Stimulated activated naive CD8-positive, alpha-beta T cell treated with anti-CD3 and anti-CD28 coated beads, Interleukin-15, Interleukin-2, amounts not matched to agents 100 U/mL and 50 U/mL, for 24 hours (primary cell): ENCODE measurements at places on chromosomes 6 and 20.

- DNase-seq: no peak
These were observed 144.5 kb upstream of the DST start for GRCh38 chr6:56787209-56787608.

DNA sequence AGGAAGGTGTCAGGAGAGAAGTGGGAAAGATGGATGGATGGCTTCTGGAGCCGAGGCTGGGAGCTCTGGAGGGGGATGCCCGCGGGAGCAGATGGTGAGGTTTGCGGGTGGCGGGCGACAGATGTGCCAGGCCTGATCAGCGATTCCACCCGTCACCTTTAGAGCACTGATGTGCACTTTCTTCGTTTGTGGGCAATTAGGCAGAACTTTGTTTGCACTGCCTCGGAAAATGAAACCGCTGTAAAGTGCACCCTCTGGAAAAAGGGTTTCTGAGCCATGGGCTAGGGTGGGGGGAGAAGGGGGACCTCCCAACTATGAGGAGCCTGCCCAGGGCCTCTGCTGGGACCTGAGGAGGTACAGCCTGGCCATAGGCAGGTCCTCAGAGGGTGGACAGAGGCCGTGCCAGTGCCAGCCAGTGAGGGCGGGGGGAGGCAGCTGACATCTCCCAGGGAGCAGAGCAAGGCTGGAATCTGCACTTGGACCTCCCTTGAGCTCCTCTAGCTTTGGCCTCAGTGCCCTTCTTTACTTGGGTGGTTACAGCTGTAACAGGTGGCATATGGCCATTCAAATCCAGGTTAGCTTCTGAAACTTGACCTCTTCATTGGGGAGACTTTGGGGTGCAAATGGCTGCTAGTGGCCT is 58.7 kb downstream of the CD40 start:
- no peak for DNase-seq

- no peak for DNase-seq
These were observed 2.3 kb downstream of the FERMT1 start for GRCh38 chr20:6120491-6120988.

- no peak for DNase-seq
These were observed 220.9 kb downstream of the HACE1 start for GRCh38 chr6:104638841-104639290.

DNA sequence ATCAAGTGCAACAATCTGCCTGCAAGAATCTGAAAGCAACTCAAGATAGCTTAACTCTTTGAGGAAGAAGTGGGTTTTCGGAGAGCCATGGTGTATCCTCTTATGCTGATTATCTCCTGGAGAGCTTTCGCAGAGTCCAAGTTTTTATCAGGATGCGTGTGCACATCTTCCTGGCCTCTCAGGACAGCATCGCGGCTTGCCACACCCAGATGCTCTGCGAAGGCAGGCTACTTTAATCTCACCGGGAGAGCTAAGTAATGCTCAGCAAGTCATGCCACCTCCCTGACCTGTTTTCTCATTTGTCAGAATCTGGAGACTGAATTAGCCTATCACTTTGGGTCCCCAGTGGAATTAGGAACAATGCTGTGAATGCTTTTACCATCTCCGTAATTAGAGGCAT is 52.9 kb downstream of the TTI1 start:
- DNase-seq: no peak

GRCh38 chr20:41669708-41670263 is 51.6 kb upstream of the CHD6 start:
- no peak for DNase-seq

DNA sequence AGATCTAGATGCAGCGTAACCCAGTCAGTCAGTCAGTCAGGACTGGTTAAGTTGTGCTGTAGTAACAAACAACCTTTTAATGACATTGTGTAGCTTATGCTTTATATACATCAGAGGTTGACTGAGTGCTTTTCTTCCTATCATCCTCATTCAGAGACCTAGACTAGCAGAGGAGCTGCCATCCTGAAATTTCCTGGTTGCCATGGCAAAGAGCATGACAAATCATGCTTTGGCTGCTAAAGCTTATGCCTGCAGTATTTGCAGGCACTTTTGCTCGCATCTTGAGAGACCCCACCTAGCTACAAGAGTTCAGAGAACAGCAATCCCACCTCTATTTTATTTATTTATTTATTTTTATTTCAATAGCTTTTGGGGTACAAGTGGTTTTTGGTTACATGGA is 244.0 kb downstream of the BTBD3 start:
- DNase-seq: no peak

DNA sequence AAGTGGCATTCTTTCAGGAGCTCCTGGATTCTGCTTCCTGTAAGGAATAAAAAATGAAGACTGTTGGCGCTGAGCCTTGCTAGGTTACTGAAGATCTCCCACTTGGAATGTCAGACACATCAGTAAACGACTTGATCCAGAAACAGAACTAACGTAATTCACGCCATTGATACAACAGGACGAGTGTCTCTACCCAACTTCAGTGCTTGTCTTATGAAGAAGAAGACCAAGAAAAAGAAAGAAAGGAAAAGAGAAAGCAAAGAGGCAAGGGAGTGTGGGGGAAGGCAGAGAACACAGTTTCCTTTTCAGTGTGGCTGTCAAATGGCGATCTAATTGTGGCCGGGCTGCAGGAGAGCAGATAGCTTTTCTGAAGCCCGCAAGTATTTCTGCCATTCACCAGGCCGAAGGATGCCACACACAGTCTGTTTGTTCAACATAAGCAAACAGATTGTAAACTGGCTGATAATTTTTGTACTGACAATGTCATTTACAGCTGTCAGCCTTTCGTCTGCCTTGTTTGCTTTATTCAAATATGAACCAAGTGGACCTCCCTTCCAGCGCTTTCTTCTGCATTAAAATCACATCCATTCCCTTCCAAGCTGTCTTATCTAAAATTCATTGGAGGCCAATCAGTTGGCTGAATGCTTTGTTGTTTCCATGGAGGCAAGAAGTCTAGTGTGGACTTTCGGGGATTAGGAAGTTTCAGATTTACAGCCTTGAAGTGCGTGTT is 180.6 kb downstream of the FOXA2 start:
- DNase-seq: no peak

DNA sequence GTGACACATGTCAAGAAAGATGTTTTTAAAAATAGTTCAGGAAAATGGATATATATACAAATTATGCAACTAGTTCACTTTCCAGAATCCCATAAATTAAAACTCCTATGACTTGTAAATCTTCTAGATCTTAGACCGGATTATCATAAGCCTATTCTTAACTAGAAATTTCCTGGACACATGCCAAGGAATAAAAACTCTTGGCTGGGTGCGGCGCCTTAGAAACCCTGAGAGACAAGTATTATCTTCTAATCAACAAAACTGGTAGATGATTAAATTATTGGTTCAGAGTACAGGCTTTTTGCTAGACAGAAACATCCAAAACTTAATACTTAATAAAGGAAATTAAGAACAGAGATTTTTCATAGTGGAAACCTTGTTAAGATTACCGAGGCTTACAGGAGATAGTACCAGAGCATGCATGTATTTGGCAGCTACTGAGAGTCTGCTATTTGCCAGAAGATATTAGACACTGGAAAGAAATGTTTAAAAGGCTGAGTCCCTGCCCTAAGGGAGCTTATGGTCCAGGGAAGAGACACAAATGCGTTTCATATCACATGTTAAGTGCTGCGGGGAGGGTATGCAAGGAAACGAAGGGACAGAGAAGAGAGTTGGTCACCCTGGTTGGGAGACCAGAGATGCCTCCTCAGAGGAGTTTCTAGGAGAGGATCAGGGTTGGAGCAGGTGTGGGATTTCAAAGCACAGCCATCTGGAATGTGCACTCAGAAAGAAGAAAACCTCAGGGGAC is 46.5 kb upstream of the IFNGR1 start:
- no peak for DNase-seq

DNA sequence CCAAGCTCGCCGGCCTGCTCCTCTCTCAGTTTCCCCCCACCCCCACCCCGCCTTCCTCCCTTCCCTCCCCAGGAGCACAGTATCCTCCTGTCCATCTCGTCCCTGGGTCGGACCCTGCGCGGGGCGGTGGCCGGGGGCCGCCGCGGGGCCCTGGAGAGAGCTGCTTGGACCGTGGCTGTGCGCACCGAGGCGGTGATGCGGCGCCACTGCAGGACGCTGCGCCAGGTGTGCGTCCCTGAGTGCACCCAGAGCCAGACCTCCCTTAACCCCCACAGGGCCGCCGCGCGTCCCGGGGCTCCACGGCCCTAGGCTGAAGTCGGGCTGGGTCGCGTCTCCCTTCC is 2.2 kb downstream of the C20orf204 start:
- no peak for DNase-seq

DNA sequence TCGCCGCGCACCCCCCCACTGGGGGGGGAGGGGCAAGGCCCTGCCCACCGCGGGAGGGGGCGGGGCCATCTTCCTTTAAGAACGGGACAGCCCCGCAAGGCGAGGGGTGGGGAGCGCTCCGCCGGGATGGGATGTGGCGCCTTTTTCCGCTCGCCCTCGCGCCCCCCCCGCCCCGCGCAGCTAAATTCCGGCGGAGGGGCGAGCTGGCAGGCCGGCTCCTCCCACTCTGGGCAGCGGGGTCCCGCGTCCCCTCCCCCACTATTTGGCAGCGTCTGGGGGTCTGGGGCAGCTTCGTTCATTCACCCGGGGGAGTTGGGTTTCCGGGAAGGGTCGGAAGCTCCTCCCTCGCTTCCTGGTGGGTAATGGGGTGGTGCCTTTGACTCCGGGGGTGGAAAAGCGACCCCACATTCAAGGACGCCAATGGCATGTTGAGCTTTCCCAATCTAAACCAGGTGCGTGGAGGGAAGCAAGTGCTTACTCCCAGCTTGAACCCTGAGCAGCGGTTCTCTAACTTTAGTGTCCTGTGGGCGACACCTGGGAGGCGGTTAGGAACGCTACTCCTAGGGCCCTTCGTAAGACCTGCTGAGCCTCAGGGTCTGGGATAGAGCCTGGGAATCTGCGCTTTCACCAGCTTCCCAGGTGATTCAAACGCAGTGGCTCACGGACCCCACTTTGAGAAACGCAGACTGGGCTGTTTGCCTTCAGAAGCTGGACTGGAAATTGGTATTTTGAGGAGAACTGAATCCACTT is 927 bp downstream of the ASXL1 start:
- peak; percentile 87 for DNase-seq

DNA sequence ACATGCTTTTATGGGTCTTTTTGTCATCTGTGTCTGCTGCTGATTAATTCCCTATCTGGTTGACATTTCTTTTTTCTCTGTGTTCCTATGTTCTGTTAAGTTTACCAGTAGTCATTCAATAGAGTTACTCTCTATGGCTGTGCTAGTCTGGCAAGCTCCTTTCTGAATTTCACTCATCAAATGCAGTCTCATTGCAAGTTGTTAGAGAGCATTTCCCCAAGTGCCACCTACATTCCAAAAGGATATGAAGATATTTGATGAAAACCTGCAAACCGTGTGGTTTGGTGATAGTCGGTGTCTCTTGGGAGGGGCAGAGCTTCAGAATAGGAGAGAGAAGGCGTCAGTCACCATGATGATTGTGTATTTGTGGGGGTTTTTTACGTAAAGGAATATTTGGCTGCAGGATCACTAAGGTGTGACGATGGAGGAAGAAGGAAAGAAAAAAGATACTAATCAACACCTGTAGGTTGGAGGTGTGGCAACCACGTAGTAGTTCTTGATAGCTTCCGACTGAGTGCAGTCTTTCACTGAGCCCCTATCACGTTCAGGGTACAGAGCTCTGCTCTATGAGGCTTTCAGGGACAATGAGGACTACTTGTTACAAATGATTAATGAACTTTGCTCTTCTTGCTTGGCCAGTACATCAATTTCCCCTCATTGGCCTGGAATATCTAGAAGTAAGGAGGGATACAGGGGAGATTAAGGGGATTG is 73.1 kb upstream of the TNFAIP3 start:
- DNase-seq: no peak

- DNase-seq: peak; percentile 38
These were observed 649.1 kb upstream of the GJE1 start for GRCh38 chr6:141483598-141484061.

GRCh38 chr6:75613056-75613501 is 11.4 kb downstream of the SENP6 start:
- DNase-seq: no peak

DNA sequence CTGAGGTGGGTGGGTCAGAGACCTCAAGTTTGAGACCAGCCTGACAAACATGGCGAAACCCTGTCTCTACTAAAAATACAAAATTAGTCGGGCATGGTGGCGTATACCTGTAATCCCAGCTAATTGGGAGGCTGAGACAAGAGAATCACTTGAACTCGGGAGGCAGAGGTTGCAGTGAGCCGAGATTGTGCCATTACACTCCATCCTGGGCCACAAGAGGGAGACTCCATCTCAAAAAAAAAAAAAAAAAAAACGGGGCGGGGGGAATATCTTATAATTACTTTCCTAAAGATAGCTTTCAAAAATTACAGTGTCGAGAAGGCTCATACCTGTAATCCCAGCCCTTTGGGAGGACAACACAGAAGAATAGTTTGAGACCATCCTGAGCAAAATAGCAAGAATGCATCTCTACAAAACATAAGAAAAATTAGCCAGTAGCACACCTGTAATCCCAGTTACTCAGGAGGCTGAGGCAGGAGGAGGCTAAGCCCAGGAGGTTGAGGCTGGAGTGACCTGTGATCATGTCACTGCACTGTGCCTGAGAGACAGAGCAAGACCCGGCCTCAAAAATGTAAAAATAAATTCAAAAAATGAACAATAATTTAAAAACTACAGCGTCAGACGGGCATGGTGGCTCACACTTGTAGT is 25.8 kb downstream of the CBFA2T2 start:
- no peak for DNase-seq

- DNase-seq: no peak
These were observed 54.8 kb downstream of the EDN3 start for GRCh38 chr20:59355242-59355641.

DNA sequence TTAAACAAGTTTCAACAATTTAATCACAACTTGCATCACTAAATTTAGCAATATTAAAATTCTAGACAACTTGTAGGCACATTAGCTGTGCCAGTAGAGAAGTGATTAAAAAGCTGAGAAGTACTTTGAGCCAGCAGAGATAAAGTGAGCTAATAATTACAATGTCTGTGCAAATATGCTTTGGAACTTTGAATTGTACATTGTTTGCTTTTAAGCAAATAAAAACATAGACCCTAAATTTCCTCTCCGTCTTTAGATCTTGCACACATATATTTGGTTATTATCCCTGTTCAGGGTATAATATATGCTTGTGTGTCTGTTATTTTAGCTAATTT is 44.2 kb upstream of the DEFB112 start:
- DNase-seq: no peak

GRCh38 chr6:34140075-34140474 is 5.8 kb downstream of the GRM4 start:
- no peak for DNase-seq

DNA sequence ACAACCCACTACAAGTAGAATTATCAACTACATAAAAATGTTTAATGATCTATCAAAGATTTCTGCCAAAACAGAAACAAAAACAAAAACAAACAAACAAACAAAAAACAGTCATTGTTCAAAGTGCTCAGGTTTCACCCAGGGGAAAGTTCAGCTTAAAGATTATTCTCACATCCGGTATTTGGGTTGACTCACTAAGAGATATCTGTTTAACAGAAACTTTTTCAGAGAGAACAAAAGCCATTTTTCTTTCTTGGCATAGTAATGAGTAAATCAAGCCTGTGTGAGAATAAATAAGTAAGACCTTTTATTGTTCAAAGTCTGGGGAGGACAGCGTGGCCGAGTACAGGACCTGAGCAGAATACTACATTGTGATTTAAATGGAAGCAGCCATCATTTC is 143.6 kb downstream of the RCAN2 start:
- no peak for DNase-seq

- no peak for DNase-seq
These were observed 186.4 kb downstream of the TAF4 start for GRCh38 chr20:61879303-61879620.
